ENCODE measurements at places on chromosomes 1 and 21.

DNA sequence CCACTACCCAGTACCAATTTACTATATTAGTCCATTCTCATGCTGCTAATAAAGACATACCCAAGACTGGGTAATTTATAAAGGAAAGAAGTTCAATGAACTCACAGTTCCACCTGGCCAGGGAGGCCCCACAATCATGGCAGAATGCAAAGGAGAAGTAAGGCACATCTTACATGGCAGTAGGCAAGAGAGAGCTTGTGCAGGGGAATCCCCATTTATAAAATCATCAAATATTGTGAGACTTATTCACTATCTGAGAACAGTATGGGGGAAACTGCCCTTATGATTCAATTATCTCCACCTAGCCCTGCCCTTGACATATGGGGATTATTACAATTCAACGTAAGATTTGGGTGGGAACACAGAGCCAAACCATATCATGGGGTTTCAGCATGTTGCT lies 6.4 kb downstream of the CD58 start:
- ATAC-seq, result no peak

DNA sequence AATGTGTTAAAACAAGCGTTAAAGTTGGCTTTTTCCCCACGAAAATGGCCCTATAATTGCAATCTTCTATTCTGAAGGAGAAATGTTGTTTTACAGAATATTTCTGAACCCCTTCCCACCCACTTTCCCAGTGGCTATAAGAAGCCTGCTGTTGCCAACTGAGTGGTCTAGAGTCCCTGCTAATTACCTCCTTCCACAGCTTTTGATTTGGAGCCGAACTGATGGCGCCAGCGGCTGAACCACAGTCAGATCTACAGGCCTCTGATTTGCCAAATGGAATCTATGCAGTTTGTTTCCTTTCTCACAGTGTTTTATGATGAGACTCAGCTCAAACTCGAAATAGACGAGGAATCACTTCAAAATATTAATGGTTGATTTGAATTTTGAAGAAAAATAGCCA lies 76.0 kb upstream of the C1orf105 start:
- ATAC-seq, result no peak

GRCh38 chr1:53128401-53128800 lies 14.0 kb downstream of the SLC1A7 start:
- no peak for ATAC-seq

GRCh38 chr1:172451002-172451443 lies 7.2 kb upstream of the PIGC start:
- ATAC-seq, result no peak
